ENCODE measurements at places on chromosomes 4 and X.

DNA sequence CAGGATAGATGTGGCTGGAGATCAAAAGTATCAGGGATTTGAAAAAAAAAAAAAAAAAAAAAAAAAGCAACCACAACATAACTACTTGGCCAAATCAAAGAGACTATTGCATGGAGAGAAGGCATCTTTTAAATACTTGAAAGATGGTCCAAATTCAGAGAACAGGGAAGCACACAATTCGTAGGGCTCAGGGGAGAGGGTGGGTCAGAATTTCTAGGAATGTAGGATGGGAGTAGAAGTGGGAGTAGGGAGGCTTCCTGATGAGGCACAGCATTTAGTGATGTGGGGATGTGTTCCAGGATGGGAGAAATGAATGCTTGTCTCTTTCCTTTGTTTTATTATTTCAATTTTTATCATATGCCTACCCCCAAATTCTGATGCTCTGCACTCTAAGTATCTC, 36.3 kb downstream of the RTL3 start:
- DNase-seq, result no peak

GRCh38 chrX:104284507-104284906, 29.8 kb upstream of the ESX1 start:
- DNase-seq, result no peak

- DNase-seq, result peak; percentile 38
These were observed 56.4 kb downstream of the RWDD4 start for GRCh38 chr4:183602557-183603027.

DNA sequence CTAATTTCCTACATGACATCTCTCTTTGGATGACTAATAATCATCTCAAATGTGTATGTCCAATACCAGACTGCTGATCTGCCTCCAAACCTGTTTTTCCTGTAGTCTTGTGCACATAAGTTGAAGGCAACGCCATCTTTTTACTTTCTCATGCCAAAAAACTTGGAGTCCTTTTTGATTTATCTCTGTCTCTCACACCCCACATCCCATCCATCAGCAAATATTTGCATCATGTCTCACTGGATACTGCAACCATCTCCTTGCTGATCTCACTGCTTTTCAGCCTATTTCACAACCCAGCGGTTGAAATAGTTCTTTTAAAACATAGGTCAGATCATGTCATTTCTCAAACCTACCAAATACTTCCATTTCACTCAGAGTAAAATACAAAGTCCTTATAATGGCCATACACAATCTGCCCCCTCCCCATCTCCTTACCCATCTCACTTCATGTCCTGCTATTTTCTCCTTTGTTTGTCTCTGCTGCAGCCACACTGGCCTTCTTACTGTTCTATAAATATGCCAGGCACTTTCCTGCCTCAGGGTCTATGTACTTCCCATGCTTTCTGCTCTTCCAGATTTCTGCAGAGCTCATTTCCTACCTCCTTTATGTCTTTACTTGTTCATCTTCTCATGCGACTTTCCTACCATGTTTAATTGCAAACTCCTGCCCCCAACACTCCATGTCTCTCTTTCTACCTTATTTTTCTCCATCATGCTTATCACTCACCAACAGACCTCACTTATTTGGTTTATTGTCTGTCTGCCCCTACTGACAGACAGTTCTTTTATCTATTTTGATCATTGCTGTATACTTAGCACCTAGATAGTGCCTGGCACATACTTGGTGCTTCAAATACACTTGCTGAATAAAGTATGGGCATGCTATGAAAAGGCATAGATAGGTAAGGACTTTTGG, 98.8 kb downstream of the ANXA3 start:
- no peak for DNase-seq

DNA sequence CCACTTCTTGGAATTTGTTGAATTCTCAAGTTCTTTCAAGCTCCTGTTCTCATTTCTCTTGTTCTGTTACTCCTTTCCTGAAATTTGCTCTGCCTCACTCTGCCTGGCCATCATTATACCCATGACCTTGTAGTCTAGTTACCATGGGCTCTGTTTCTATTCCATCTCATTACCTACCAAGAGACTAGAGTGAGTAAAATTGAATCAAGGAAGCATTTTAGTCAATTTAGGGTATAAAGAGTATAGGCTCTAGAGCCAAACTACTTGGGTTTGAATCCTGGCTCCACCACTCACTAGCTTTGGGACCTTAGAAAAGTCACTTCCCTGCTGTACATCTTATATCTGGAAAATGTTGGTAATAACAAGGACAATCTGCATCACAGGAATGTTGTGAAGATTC, 2.2 kb downstream of the ALAS2 start:
- no peak for DNase-seq

DNA sequence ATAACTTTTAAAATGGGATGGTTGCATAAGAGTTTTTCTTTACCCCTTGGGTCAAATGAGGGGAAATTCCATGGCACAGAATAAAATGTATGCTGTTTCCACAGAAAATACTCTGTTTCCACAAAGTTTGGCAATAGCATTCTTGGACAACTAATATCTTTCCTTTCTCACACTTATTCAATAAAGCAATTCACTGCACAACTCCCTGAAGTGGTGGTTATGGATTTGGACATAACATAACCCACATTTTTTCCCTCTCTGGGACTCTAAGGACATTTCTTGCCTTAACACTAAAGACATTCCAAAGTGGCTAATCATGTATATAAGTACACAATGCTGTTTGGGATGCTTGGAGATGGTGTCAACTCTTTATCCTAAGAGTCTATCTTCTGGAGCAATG, 51.7 kb upstream of the GPM6B start:
- peak; percentile 20 for DNase-seq

DNA sequence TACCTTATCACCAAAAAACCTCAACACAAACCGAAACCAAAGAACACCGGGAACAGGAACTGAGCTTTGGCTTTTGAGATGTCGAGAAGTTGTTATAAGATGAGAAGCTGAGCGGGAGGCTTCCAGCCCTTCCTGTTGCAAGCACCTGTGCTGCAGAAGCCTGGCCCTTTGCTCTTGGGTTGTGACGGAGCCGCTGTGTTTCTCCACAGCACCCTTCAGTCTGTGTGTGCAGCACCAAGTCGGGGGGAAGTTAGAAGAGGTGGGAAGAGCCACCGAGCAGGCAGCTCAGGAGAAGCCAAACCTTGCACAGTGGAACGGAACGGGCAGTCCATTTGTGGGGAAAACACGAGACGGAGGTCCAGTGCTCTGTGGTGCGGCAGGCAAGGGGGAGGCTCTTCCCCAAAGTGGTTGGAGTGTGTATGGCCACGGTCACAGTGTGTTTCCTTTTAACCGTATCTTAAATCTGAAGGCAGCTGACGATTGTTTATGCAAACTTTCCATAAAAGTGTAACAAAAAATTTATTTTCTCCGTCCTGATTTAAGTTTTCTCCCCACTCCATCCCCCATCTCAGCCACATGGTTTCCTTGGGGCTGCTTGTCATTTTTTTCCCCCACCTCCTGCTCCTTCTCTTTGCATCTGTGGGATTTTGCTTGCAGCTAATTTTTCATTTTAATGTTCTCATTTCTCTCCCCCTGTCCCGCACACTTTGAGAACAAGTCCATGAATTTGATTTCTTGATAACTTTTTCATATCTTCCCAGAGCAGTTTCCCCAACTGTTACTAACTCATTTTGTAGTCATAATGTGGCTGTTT, 123.7 kb downstream of the STOX2 start:
- DNase-seq, result no peak

DNA sequence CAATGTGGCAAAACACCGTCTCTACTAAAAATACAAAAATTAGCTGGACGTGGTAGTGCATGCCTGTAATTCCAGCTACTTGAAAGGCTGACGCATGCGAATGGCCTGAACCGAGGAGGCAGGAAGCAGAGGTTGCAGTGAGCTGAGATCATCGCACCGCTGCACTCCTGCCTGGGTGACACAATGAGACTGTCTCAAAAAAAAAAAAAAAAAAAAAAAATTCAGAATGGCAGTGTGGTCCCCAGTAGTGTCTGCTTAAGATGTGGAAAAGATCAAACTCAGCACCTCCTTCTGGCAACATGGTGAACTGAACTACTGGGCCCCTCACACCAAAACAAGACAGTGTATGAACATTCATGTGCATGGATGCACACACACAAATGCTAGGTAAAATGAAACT, 32.2 kb downstream of the SMS start:
- peak; percentile 85 for DNase-seq

- DNase-seq, result no peak
These were observed 50.9 kb downstream of the FAM193A start for GRCh38 chr4:2587213-2587823.

DNA sequence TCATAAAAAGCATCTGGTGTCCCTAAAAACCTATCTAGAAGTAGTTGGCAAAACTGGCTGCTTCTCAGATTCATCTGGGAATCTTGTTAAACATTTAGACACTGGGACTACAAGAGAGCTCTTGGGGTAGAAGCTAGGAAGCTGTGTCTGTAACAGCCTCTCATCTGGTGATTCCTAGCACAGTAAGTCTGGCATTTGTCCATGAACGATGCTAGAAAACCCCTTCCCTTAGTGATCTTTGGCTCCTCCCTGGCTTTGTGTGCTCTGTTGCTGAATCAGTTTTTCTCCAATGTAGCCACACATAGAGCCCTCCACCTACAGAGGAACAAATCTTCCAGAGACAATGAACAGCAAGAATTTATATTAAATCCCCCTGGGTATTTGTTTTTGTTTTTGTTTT, 951.7 kb upstream of the LCORL start:
- no peak for DNase-seq

GRCh38 chrX:100672966-100673365, 29.0 kb downstream of the SRPX2 start:
- no peak for DNase-seq

GRCh38 chrX:131841496-131842437, 181.3 kb upstream of the STK26 start:
- DNase-seq, result peak; percentile 69

Measured in astrocyte of the hippocampus (primary cell).